Endothelial cell of umbilical vein (primary cell): ENCODE measurements at places on chromosomes 5 and 9. TPM values are rescaled to one million over a fixed set of nuclear protein-coding genes. Genes with fewer than 3 reads are reported as not detected.

GRCh38 chr5:115952588-115952987 is 9.7 kb upstream of the LVRN start:
- DNase-seq, result no peak

GRCh38 chr5:57219386-57219785 is 45.5 kb downstream of the GPBP1 start:
- peak; percentile 48 for DNase-seq

- peak; percentile 78 for DNase-seq
Measured at GRCh38 chr5:154771383-154771901, 16.3 kb downstream of the LARP1 start.

- no peak for DNase-seq
Measured at GRCh38 chr5:33206962-33207506, 233.7 kb upstream of the TARS1 start.

The ZNF622 gene
- 8.2 and 10.0 TPM in 2 replicates for polyA plus RNA-seq

DNA sequence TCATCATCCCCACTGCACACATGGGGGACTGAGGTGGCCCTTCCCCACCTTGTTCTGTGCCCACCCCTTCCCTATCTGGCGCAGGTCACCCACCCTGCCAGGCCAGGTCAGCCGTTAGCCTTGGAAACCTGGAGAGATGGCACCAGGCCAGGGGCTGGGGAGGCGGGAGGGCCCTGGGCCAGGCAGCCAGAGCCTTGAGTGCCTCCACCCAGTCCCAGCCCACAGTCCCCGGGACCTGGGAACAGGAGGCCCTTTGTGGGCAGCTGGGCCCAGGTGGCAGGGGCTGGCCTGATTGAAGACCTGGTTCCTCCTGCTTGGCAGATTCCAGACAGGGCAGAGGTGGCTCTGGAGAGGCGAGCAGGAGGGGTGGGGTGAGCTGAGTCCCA is 70.6 kb downstream of the LRSAM1 start:
- DNase-seq, result no peak

DNA sequence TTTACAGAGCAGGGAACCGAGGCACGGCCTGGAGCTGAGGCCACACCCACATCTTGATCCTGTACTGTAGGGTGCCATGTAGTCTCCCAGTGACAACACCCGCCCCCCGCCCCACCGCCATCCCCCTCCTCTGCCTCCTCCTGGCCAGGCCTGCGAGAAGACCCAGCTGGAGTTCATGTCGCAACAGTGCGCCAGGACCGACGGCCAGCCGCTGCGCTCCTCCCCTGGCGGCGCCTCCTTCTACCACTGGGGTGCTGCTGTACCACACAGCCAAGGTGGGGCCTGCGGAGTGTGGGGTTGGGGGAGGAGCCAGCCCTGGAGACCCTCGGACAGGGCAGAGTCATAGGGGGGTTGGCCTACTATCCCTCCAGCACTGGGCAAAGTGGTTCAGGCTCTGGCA is 14.5 kb downstream of the ADAMTS13 start:
- DNase-seq, result no peak

GRCh38 chr9:120645760-120646159 is 65.8 kb upstream of the CDK5RAP2 start:
- no peak for DNase-seq

DNA sequence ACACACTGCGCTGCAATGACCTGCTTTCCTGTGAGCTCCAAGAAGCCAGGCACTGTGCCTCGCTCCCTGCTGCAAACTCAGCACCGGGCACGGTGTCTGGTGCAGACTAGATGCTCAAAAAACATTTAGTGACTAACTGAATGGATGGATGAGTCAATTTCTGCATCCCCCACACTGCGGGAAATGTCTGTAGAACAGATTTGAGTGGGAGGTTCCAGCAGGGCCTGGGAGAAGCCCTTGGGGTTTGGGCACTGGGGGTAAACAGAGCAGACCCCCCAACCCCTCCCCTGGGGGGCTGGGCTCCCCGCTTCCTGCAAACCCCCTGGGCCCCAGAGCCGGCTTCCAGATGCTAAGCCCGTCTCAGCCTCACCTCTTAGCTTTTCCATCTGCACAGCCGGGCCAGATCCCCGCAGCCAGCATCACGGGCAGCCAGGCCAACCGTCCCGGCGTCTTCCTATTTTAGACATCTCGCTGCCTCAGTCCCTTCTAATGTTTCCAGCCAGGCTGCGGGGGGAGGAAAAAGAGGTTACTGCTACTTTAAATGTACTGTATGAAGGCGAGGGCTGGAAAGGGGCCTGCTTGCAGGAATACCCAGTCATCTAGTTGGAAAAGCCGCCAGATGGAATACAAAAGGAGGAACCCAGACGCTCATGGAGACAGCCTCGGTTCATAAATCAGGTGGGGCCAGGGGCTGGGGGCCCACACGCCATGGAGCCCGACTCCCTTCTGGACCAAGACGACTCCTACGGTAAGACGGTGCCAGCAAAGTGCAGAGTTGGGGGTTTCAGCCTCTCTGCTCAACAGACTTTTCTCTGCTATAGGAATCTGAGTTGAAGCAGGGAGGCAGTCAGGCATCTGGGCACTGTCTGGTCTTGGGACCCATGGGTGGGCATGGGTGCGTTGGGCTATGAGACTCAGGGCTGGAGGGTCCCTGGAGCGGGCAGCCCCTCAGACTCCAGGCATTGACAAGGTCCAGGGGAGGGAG is 67.1 kb upstream of the GGTA1 start:
- DNase-seq, result peak; percentile 39

The AGTPBP1 gene
- polyA plus RNA-seq, result 2.8 and 4.2 TPM in 2 replicates

DNA sequence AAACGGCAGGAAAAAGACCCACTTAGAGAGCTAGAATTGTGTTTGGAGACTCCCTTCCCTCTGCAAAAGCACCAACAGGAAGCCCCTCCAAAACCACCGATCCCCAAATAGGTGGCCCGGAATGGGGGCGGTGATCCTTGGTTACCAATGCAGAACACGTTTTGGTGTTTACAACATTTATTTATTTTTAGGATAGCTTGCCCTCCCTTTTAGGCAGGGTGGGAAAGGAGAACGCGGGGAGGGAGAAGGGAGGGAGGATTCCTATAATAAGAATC is 579 bp upstream of the NTRK2 start:
- no peak for DNase-seq

The PCDHGA9 gene
- polyA plus RNA-seq, result 1.1 and 1.2 TPM in 2 replicates

DNA sequence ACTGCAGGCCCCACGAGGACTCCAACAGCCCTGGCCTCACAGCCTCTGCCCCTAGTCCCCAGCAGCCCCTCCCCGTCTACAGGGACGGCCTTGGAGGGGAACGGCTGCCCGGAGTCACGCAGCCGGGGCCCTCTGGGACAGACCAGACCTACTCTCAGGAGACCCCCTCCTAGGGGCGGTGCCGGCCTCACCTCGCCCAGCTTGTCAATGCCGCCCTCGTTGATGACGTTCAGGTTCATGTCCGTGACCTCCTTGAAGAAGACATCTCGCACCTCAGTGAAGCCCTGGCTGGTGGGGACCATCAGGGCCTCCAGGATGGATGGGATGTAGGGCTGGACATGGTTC is 58.6 kb downstream of the LRSAM1 start:
- no peak for DNase-seq

GRCh38 chr9:71793386-71794105 is 25.2 kb upstream of the CEMIP2 start:
- no peak for DNase-seq

The FAM170A gene
- not detected in 2 replicates for polyA plus RNA-seq

GRCh38 chr9:132099741-132100407 is 20.2 kb upstream of the MED27 start:
- no peak for DNase-seq

The GDNF gene
- polyA plus RNA-seq, result not detected in 2 replicates

DNA sequence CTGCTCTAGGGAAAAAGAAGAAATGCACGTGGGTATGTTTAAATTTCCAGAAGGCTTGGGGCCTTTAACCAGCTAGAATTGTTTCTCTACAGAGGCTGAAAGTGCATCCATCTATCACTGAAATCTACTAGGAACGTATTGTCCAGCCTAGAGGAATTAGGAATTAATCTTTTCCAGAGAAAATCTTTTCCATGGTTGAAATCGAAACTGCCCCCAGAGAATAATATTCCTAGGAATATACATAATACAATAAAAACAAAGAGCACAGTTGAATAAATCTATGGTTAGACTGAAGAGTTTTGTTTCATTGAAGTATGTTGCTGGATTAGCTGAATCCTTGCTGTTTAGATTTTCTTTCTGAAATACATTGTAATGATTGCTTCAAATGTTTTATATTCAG is 378.5 kb downstream of the PLK2 start:
- no peak for DNase-seq

The SHC3 gene
- 1.0 and 1.1 TPM in 2 replicates for polyA plus RNA-seq

DNA sequence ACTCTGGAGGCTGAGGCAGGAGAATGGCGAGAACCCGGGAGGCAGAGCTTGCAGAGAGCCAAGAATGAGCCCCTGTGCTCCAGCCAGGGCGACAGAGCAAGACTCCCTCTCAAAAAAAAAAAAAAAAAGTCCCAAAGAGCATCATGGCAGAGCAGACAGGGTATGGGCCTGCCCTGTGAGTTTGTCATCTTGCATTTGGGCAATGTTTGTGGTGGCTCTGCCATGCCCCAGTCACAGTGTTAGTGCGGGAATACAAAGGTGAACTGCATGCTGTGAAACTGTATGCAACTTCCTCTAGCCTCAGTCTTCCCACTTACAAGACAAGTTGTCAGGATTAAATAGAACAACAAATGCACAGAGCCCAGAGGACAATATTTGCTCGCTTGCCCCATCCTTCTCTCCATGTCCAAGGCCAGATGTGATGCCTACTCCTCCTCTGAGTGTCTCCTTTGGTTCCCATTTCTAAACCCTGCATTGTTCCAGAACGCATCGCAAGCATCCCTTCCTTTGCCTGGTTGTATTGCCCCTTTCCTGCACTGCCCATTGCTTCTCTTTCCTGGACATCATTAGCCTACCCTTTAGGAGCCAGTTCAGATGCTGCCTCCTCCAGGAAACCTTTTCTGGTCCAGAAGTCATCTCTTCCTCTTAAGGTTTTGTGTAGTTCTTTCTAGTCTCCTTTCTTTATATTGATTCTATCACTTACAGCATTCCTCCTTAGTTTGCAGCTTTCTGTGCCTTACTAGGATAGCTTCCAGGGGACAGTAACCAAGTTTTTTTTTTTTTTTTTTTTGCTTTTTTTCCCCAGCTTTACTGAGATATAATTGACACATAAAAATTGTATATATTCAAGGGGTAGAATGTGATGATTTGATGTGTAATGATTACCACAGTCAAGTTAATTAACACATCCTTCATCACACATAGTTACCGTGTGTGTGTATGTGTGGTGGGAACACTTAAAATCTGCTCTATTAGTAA is 69.0 kb upstream of the TNFAIP8 start:
- no peak for DNase-seq

- DNase-seq, result no peak
Measured at GRCh38 chr5:155451106-155451505, 437.6 kb downstream of the KIF4B start.

DNA sequence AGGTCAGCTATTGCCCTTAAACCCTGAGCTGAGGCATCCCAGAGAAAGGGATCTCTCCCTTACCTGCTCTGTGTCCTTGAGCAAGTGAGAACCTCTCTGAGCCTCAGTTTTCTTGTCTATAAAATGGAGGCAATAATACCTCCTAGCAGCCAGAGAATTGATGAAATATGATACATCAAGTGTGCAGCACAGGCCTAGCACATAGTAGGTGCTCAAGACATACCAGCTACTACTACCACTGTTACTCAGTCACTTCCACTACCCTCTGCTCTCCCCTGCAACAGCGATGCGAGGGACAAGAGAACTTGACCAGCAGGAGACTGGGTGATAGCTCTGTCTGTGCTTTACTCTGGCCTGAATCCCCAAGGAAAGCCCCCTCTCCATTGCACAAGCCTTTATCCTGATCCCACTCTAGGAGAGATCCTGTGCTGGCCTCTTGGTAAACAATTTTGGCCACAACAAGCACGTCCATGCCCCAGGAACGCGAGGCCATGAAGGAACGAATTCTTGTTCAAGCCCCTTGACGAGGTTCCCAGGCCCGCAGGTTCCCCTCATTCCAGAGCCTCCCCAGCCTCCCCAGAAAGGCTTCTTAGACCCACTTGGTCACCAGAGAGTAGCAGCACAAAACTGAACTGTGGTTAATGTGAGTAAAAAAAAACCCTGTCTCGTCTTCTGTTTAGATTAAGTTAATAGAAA is 39.4 kb downstream of the LRSAM1 start:
- no peak for DNase-seq

DNA sequence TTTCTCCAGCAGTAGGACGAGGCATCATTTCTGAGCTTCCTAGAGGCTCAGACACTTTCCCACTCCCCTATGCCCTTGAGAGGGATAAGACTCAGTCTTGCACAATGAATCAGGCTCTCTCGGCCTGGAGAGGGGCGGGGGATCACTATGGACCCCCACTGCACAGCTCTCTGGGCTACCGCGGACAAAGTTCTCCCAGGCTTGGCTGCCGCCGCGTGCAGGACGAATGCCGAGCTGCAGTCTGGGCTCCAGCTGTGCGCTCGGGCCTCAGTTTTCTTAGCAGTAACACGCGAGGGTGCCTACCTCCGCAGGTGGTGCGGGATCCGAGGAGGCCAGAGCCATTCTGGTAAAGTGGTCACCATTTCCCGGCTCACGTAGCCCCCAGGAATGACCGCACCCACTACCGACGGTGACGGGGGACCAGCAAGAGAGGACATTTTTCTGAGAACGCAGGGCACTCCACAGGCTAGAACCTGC is 3.4 kb upstream of the MYORG start:
- DNase-seq, result no peak

DNA sequence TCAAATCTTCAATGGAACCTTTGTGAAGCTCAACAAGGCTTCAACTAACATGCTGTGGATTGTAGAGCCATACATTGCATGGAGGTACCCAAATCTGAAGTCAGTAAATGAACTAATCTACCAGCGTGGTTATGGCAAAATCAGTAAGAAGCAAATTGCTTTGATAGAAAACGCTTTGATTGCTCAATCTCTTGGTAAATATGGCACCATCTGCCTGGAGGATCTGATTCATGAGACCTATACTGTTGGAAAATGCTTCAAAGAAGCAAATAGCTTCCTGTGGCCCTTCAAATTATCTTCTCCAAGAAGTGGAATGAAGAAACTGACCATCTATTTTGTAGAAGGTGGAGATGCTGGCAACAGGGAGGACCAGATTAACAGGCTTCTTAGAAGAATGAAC is 54.7 kb upstream of the TTC39B start:
- DNase-seq, result no peak

DNA sequence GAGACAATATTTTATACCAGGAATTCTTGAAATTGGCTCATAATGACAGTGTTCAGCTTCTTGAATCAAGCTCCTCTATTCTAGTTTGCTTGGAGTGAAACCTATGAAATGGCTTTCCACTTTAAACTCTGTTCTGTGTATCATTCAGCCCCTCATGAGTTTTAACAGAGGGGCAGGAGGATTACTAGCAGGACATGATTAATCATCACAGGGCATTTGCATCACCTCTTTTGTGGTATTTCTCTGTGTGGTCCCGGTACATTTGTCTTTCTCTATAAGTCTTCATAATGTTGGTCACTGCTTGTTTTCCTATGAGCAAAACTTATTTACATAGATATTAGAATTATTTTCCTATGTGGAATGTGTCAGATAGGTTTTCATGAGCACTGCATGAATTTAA is 21.2 kb downstream of the CAST start:
- no peak for DNase-seq

DNA sequence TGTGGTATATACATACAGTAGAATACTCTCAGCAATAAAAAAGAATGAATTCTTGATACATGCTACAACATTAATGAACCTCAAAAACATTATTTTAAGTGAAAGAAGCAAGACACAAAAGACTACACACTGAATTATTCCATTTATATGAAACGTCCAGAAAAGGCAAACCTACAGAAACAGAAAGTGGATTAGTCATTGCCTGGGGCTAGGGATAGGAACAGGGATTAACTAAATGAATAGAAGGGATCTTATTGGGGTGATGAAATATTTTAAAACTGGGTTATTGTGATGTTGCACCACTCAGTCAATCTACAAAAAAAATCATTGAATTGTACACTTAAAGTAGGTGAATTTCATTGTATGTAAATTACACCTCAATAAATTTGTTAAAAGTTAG is 326.7 kb downstream of the PIK3R1 start:
- DNase-seq, result no peak

The AMBP gene
- polyA plus RNA-seq, result not detected in 2 replicates

The ISL1 gene
- 0.13 and 0.28 TPM in 2 replicates for polyA plus RNA-seq
